Activated CD4-positive, alpha-beta T cell treated with anti-CD3 and anti-CD28 coated beads, Interleukin-2, amount 10 ng/mL, durations not matched to agents 24 days and 14 days (primary cell): ENCODE measurements at places on chromosomes 1 and 21. TPM values are rescaled to one million over a fixed set of nuclear protein-coding genes. Genes with fewer than 3 reads are reported as not detected.
A peak's percentile ranks its signal among the peaks of the same experiment; 100 is the strongest.

Gene AK5
- total RNA-seq, result 0.05 and 0.17 TPM in 2 replicates

Gene OR2T11
- not detected in 2 replicates for total RNA-seq

Gene CYP4A11
- not detected in 2 replicates for total RNA-seq

GRCh38 chr1:99843760-99844159, 6.4 kb upstream of the AGL start:
- H3K4me3 ChIP-seq, result no peak overlapping the region
- peaks cover 2% of the 10 kb centered on the region for H3K4me1 ChIP-seq
- no peaks in the 10 kb centered on the region for H3K36me3 ChIP-seq
- H3K27me3 ChIP-seq, result peaks cover 7% of the 10 kb centered on the region
- no peak for DNase-seq

DNA sequence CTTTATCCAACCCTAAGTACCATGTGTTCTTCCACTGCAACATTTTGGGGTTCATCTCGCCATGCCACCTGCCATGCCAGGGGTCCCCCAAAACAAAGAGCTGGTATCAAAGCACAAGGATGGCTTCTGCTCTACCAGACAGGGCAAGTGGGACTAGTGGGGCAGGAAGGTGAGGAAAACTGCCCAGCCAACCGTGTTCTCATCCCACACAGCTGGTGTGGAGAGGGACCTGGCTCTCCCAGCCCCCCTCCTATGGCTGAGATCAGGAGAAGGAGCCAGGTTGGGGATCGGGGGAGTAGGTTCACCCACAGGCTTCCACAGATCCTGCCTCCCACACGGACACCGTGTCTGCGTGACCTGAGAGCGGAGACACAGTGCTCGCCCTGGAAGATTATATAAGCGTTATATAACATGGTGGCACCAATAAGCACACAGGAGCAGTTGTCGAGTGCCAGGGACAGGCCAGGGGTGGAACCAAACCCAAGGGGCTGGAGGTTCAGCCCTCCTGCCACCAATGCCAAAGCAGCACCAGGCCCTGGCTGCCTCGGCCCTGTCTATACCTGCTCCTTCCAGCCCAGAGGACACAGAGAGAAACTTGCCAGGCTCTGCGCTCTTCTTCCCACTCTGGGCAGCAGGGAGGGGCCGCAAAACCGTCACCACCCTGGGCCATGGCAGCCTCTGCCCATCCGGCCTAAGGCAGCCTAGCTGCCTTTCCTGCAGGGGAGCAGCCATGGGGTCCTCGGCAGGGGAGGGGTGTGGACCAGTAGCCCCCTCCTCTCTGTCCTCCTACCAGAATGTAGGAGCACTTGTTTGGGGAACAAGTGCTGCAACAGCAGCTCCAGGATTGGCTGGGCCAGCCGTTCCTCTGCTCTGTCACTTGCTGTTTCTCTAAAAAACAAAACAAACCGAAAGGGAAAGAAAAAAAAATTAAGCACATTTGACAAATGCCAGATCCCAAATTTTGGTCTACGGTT, 43.5 kb downstream of the CD34 start:
- peak; percentile 84 for DNase-seq
- H3K27ac ChIP-seq, result peak overlapping the region; percentile 91
- no peaks in the 10 kb centered on the region for H3K27me3 ChIP-seq
- peak overlapping the region; percentile 93 for H3K4me3 ChIP-seq

DNA sequence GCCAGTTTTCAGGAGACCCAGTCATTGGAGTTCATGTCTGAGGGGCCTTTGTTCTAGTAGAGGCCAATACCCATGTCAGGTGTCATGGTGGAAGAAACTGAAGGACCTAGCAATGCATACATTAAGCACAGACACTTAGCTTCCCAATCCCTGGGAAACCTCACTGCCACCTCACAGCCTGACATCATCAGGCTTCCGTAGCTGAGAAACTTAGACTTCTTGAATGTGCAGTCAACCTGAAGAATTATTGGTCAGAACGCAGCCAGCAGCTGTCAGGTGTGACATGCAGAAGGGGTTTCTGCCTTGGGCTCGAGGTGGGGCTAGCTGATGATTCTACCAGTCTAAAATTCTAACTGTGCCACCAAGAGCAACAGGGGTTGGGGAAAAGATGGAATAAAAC, 1.9 kb upstream of the ITPKB start:
- H3K4me3 ChIP-seq, result no peak overlapping the region
- peak; percentile 62 for DNase-seq
- no peaks in the 10 kb centered on the region for H3K27me3 ChIP-seq
- peaks cover 16% of the 10 kb centered on the region for H3K4me1 ChIP-seq

DNA sequence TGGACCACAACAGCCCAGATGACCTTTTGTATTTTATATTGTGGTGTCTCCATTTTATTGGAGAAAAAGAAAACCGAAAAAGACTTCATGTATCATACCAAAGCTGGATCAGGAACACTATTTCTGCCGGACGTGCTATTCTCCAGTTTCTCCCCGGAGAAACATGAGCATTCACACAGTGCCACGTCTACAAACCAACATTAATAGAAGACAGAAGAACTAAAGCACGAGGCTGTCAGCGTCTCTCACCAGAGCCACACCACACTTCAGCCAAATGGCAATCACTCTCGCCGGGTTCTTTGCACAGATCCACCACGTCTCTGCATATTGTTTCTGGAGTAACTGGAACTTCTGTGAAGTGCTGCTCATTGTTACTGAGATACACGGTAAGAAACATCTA, 24.8 kb downstream of the TP53BP2 start:
- no peak overlapping the region for H3K27ac ChIP-seq
- peak; percentile 44 for DNase-seq
- no peaks in the 10 kb centered on the region for H3K27me3 ChIP-seq
- peaks cover 21% of the 10 kb centered on the region for H3K36me3 ChIP-seq
- H3K4me1 ChIP-seq, result peaks cover 18% of the 10 kb centered on the region

DNA sequence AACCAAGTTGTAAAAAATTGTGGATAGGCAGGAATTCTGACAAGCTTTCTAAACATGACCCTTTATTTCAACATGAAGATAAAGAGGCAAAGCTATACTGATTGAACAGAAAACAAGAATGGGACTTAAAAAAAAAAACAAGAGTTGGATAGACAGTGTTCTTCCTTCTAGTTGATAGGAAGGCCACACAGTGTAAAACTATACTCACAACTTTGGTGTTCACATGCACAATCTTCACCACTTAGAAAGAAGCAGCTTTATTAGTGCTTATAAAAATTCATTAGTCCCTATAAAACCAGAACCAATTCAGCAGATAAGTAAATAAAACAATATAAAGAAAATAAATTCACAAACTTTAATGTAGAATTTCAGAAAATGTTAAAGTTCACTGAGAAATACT, 101.8 kb downstream of the AKT3 start:
- H3K36me3 ChIP-seq, result peaks cover 2% of the 10 kb centered on the region
- no peaks in the 10 kb centered on the region for H3K27me3 ChIP-seq
- H3K4me3 ChIP-seq, result no peak overlapping the region
- peaks cover 2% of the 10 kb centered on the region for H3K4me1 ChIP-seq
- no peak for DNase-seq

DNA sequence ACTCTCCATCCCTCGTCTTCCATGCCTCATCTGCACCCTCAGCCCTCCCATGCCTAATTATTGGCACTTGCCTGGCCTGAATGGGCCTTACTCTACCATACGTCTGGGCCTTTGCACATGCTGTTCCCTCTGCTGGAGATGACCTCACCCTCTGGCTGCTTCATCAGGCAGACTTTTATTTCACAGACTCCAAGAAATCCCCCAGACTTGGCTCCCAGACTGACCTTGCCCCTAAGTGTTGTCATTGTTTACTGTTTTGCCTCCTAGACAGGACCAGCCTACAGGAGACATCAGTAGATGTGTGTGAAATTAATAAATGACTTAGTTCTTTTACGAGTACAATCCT, 5.2 kb upstream of the AHDC1 start:
- H3K27me3 ChIP-seq, result no peaks in the 10 kb centered on the region
- no peak overlapping the region for H3K27ac ChIP-seq
- DNase-seq, result no peak
- H3K4me3 ChIP-seq, result no peak overlapping the region

- no peak overlapping the region for H3K27ac ChIP-seq
- no peak overlapping the region for H3K4me3 ChIP-seq
- no peak for DNase-seq
- no peaks in the 10 kb centered on the region for H3K27me3 ChIP-seq
- no peaks in the 10 kb centered on the region for H3K4me1 ChIP-seq
Observed at GRCh38 chr1:34806396-34806795, 13.6 kb downstream of the GJA4 start.

DNA sequence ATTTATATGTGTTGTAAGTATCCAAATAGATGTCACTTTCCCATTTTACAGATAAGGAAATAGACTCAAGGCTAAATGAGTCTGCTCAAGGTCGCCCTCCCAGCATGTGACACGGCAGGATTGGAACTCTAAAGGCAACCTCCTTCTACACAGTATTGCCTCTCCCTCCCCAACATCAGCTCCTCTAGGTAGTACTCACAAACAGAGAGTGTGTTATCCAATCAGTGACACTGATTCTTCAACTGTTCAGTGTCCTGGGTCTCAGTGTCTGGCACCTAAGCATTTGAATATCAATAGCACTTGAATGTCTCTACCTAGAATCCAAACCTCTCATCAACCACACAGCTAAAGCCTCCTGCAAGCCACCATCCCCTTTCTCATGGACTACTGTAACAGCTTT, 87.1 kb downstream of the DAB1 start:
- H3K27ac ChIP-seq, result no peak overlapping the region
- H3K36me3 ChIP-seq, result no peaks in the 10 kb centered on the region
- H3K4me3 ChIP-seq, result no peak overlapping the region
- no peaks in the 10 kb centered on the region for H3K27me3 ChIP-seq
- DNase-seq, result no peak
- no peaks in the 10 kb centered on the region for H3K4me1 ChIP-seq

DNA sequence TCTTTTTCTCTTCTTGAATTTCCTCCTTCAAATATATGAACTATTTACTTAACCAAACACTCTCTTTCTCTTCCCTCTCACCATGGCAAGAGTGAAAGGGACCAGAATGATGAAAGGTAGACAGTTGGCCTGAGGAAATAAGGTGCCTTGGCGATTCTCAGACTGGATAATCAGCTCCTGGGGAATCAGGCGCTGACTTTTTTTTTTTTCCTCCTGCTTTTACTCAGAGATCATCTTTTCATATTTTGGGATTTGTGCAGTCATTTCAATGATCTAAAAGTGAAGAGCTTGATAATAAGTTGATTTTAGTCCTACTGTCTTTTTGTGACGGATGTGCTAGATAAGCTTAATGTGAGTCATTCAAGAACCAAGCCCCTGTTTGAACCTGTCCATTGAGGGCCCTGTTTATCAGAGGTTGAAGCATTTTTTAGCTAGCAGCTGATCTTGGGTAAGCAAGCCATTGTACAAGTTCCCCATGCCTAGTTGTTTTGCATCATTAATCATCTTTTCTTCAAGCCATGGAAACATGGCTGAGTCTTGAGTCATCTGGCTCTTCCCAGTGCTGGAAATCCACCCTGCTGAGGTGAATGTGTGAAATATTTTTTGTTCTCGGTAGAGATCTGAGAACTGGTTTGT, 40.8 kb downstream of the ITSN1 start:
- H3K36me3 ChIP-seq, result no peaks in the 10 kb centered on the region
- no peak overlapping the region for H3K4me3 ChIP-seq
- no peak for DNase-seq
- H3K27me3 ChIP-seq, result peaks cover 13% of the 10 kb centered on the region
- H3K4me1 ChIP-seq, result no peaks in the 10 kb centered on the region

DNA sequence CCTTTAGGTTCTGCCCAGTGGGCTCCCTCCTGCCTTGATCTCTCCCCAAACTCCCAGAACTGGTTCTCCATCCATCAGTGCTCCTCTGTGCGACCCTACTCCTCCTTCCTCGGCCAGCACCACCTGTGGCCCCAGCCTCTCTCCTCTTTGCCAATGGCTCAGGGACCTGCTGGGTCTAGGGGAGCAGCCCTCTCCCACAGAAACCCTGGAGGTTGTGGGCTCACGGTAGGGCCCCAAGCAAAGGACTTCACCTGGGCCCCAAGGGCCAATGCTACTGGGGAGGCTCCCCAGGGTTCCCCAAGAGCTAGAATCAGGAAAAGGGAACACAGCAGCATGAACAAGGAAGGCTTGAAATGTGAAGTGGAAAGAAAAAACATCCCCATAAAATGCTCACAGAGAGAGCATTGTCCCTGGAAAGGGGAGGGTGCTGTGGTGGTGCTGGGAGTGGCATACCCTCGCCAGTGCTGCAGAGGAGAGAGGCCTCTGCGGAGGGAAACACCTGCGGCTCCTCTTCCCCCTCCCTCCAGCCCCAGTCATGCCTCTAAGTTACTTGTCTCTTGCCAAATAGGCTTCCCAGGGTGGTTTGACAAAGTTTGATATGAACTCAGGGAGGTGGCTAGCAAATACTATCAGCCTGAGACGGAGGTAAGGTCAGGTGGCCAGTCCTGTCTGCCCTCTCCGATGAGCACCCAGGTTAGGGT, 2.5 kb downstream of the TMEM63A start:
- peaks cover 59% of the 10 kb centered on the region for H3K4me1 ChIP-seq
- peak overlapping the region; percentile 68 for H3K27ac ChIP-seq
- DNase-seq, result peak; percentile 65
- H3K4me3 ChIP-seq, result peak overlapping the region; percentile 85

DNA sequence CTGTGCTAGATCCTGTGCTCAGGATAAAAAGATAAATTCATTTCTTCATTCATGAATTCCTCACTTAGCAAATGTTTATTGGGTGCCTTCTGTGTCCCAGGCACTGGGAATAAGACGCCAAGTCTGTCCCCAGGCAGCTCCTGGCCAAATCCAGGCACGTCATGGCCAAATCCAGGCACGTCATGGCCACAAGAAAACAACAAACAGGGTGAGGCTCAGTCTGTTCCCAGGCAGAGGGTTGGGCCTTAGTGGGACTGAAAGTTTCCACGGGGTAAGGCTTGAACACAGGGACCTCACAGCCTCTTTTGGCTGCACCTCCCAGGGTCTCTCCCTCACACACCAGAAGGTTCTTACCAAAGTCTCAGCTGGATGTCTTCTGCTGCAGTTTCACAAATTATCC, 95.7 kb downstream of the PAX7 start:
- no peaks in the 10 kb centered on the region for H3K36me3 ChIP-seq
- H3K4me3 ChIP-seq, result no peak overlapping the region
- no peak for DNase-seq
- no peaks in the 10 kb centered on the region for H3K4me1 ChIP-seq

- no peaks in the 10 kb centered on the region for H3K4me1 ChIP-seq
- H3K27ac ChIP-seq, result no peak overlapping the region
- no peak overlapping the region for H3K4me3 ChIP-seq
- no peaks in the 10 kb centered on the region for H3K36me3 ChIP-seq
- peaks cover 54% of the 10 kb centered on the region for H3K27me3 ChIP-seq
- DNase-seq, result no peak
Observed at GRCh38 chr1:30682396-30683275, 40.7 kb downstream of the MATN1 start.

DNA sequence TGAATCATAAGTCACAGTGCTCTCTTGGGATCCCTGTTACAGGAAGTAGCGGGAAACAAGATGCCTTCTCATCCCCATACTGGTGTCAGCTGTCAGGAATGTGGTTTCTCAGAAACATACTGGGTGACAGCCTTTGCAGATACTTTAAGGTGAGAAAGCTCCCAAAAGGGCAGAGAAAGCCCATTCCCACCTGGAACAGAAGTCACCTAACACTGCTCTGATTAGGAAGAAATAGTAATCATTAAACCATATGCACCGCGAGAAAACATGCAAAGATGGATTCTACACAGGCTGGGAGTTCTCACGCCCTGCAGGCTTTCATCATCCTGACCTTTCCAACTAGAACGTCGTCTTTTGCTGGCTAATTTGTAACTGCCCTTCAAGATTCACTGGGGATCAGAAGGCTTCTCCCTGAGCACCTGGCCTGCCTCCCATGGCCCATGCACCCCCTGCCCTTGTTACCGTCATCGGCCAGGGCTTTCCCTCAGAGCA, 46.2 kb upstream of the SLC44A3 start:
- no peak overlapping the region for H3K27ac ChIP-seq
- no peaks in the 10 kb centered on the region for H3K4me1 ChIP-seq
- H3K27me3 ChIP-seq, result peaks cover 2% of the 10 kb centered on the region
- no peaks in the 10 kb centered on the region for H3K36me3 ChIP-seq
